ENCODE measurements at places on chromosomes 4 and X.

- ATAC-seq, result peak; percentile 59
Measured at GRCh38 chr4:77146186-77147078, 10.6 kb upstream of the CCNG2 start.

- no peak for ATAC-seq
Measured at GRCh38 chr4:84291969-84292368, 207.1 kb downstream of the NKX6-1 start.

GRCh38 chr4:38769857-38770256 is 12.9 kb downstream of the TLR10 start:
- peak; percentile 25 for ATAC-seq

DNA sequence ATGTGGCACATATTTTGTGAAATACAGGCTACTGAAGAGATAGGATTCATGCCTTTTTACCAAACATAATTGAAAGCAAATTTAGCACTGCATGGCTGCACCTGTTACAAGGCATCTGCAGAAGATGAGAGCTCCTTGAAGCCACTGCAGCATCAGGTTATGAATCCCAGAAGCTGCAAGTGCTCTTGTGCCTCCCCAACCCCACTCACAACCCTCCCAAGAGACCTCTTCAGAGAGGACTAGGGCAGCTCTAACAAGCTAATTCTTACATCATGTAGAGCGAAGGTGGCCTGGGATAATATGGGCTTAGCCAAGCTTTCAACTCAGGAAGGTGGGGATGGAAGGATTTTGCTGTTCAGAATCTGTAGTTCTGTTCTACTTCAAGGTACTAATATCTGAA is 27.2 kb downstream of the MFAP3L start:
- no peak for ATAC-seq

GRCh38 chr4:53775381-53775780 is 184.1 kb upstream of the LNX1 start:
- no peak for ATAC-seq

- no peak for ATAC-seq
Measured at GRCh38 chrX:38871129-38872029, 70.1 kb downstream of the MID1IP1 start.

DNA sequence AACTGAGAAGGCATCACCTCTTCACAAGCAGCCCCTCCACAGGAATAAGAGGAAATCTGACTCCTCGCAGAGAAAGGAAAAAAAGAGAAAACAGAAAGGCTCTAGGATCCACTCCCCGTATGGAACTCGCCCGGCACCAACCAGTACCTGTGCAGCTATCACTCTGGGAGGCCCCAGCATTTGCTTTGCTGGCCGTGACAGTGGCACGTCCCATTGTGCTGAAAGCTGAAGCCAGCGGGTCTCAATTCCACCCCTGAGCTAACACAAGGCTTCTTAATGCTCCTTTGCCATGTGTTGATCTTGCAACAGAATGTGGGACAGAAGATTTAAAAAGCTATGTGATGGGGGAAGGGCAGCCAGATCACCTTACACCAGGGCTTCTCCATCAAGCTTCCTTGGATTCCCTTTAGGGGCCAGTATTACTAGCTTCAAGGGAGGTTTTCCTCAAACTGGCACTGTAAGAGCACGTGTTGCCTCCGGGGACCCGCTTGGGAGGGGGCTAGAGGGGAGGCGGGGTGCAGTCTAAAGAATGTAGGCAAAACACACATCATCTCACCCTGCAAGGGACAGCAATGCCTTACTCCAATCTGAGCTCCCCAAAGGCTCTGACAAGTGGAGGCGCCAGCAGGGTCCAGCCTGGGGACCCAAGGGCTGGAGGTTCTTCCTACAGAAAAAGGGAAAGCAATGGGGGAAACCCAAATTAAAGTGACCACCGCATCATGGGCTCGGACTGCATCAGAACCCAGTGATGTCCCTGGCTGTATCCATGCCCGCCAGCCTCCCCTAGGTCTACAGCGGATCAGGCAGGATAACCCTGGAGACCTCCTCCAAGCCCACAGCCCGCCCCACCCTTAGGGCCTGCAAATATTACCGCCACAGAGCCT is 1.2 kb downstream of the USP46 start:
- no peak for ATAC-seq

GRCh38 chr4:116736756-116737155 is 348.6 kb downstream of the TRAM1L1 start:
- no peak for ATAC-seq
